ENCODE measurements at places on chromosomes 2 and 18.

- DNase-seq = no peak
These were observed 48.9 kb upstream of the ALPP start for GRCh38 chr2:232329716-232330067.

DNA sequence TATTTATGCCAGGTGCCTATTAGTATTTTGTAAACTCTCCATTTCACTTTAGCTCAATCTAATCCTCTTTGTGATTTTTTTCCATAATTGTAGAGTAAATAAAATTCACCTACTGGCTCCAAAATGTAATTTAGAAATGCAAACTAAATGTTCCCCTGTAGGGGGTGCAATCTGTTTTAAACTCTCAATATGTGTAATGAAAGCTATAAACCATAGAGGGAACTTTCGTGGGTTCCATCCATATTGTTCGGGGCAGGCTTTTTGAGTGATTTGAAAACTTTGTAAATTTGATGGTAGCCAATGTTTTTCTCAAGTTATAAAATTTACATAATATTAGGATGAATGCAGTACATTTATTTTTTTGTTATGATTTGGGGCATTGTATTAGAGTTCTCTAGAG lies 49.4 kb downstream of the TSPYL6 start:
- no peak for DNase-seq

DNA sequence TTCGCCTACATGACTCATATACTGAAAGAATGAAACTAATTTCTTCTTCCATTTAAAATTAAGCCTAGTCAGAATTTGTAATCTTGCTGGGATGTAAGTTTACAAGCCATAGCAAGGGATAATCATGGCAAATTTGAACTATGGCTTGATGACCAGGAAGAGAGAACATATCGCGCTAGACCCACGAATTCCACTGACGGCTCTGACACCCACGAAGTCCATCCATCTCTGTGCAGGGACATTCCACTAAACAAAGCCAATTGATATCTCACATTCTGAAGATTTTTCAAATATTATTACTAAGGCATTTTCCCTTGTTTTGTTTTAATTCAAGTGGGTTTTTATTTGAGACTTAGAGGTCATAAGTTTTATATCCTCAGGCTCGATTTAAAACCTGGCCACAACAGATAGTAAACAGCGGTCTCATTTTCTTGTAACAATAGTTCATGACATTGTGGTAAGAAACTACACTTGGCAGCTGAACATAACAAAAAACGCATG lies 113.0 kb downstream of the QPCT start:
- DNase-seq = no peak

- DNase-seq = no peak
These were observed 71.3 kb downstream of the CCDC93 start for GRCh38 chr2:117942551-117942950.

DNA sequence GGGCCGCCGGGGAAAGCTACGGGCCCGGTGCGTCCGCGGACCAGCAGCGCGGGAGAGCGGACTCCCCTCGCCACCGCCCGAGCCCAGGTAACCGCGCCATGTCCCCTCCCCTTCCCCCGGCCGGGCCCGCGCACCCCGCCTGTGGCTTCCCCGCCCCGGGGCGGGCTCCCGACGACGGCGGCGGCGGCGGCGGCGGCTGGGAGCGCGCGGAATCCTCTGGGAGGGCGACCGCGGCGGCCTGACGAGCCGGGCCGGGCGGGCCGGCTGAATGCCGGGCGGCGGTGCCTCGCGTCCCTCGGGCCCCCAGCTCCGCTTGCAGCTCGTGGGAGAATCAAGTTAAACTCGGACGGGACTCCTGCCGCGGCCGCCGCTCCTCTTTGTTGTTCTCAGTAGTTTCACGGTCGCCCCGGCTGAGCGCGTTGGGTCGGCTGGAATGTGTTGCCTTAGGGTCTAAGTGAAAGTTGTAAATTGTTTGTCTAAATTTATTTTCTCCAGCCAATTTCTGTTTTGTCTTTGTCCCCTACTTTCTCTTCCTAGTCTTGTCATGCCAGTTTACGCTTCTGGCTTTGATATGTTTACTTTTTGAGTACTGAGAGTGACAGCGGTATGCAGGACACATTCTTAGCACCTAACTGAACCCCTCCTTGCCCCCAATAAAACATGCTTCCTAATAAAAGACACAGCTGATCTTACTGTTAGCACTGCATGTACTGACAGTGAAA lies 685 bp downstream of the SMAD4 start:
- peak; percentile 75 for DNase-seq

DNA sequence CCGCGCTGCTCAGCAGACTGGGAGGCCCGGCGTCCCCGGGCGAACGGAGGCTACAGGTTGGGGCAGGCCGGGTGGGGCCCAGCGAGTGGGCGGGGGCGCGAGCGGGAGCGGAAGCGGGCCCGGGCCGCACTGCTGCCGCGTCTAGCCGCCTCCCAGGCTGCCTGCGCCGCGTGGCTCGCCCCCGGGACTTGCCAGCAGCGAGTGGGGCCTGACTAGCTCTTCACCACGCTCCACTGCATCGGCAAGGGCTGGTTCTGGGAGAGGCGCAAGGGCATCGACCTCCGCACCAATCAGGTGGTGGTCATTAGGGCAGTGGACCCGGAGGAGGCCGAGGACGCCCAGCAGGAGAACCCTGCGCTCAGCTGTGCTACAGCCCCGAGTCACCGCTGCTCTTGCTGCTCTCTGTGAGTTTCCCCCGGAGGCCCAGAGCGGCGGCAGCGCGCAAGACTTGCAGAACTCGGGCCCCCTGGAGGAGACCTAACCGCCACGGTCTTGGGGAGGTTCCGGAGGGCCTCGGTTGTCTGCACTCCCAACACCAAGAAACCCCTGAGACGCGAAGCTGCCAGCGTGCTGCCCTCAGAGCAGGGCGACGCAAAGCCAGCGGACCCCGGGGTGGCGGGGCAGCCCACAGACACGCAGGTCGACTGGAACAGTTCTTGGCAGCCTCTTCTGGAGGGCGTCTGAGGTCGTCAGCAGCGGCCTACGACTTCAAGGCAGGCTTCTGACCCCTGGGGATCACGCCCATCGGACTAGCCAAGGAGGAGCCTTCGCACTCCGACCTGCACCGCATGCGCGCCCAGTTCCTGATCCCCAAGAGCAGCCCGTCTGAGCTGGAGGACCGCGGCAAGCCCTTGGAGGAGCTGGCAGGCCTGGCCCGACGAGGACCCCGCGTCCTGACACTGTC lies 27.2 kb upstream of the PTPN2 start:
- no peak for DNase-seq

- no peak for DNase-seq
These were observed 1279.0 kb upstream of the LRRTM1 start for GRCh38 chr2:81583311-81584108.

GRCh38 chr2:84713441-84713840 lies 167.4 kb downstream of the TRABD2A start:
- no peak for DNase-seq

- DNase-seq = no peak
These were observed 9.2 kb downstream of the RNU4ATAC start for GRCh38 chr2:121539750-121540469.

- DNase-seq = no peak
These were observed 87.7 kb upstream of the LYPD1 start for GRCh38 chr2:132757676-132758075.

DNA sequence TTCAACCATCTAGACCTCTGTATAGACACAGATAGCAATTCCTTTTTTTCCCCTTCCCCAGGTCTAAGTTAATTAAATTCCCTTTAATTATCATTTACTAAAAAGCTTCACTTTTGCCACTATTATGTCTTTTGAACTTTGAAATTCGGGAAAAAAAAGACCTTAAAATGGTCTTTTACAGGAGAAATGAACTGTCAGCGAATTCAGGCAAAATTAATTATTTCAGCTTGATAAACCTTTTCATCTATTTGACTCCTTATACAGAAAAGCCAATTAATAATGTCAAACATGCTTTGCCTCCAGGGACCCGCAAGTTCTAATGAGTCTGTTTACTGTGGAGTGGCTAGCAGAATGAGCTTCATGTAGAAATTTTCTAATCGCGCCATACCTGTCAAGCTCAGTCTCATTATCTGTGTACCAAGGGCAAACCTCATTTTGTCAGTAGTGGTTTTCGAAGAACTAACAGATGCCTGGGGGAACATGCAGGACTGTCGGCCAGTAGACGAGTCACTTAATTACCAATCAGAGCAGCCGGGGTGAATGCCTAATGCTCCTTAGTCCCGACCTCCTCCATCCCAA lies 287.7 kb downstream of the INSIG2 start:
- DNase-seq = no peak

DNA sequence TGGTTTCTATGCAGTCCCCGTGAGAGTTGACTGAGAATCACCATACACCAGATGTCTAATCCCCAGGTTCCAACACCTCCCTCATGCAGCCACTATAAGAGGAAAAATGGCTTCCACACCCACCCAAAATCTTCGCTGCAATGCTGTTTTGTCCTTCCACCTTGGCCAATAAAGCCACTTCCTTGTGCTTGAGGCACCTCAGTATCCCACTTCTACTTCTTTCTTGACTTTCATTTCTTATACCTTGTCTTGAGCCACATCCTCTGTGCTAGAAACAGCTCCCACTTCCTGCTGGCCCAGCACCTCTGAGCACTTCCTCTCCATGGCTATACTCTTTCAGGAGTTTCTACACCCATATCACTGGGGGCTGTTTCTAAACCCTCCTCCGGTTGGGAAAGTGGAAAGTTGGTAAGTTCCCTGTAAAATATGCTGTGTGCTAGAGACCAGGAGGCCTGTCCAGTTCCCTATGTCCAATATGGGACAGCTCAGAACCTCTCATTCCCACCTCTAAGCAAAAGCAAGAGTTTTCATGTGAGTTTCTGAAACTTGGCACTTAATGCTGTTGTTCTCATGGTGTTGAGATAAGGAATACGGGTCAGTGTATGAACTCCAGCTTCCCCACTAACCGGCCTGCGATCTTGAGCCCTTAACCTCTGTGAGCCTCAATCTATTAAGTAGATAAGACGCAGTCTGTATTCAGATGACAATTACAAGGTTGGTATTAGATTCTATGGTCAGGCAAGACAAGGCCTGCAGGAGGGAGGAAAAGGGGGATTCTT lies 209.1 kb upstream of the ID2 start:
- DNase-seq = no peak

- no peak for DNase-seq
These were observed 14.6 kb downstream of the RAMP1 start for GRCh38 chr2:237873897-237874551.

DNA sequence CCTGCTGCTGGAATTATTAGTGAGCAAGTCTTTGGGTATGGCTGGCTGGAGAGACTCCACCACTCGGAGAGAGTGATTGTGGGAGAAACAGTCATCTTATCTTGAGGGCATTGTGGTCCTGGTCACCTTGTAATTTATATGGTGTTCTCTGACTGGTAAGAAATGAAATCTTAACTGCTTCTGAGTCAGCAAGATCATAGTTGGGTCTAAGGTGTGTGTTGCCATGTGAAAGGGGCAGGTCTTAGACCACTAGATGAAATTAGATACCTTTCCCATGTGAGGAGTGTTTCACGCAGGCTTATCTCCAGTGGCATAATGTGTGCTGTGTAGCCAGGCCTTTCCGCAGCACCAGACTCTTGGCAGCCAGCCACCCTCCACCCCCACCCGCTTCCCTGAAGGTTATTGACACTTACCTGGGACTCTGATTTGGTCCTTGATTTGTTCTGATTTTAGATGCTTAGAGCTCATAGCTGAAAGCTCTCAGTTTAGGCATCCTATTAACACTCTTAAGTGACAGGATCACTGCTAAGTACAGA lies 7.7 kb downstream of the MAPRE3 start:
- no peak for DNase-seq

- no peak for DNase-seq
These were observed 21.7 kb downstream of the LBH start for GRCh38 chr2:30252723-30253701.

DNA sequence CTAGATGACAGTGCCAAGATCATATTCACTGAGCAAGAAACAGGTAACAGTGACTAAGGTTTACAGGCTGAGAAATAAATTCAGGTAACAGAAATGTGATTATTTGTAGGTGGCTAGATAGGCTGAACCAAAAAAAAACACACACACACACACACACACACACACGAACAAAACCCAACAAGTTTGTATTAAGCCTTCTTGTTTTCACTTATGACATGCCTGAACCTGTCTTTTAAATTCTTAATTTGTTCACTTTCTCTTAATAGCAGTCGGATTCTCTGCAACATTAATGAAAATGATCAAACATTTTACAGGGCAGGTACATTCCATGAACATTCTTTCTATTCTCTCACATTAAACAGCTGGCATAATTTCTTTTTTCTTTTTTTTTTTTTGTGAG lies 18.8 kb upstream of the KIDINS220 start:
- no peak for DNase-seq

GRCh38 chr2:160108646-160109045 lies 46.2 kb upstream of the PLA2R1 start:
- no peak for DNase-seq

GRCh38 chr2:205717999-205718398 lies 35.7 kb downstream of the NRP2 start:
- DNase-seq = no peak

DNA sequence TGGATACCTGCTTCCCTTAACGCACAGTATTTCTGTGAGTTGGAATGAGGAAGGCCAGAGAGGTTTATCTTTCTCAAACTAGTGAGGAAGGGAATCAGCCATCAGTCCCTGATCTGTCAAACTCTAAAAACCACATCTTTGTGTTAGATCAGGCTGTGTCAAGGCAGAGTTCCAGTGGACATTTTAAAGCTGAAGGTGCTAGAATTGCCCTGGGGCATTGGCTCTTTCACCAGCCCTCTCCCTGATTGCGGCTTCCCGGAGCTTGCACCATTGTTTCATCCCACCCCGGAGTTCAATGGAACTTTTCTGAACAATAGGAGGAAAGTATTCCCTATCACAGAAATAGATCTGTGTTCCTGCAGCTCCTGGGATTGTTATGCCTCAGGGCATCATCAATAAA lies 110.2 kb downstream of the RNF144A start:
- no peak for DNase-seq
